ENCODE measurements at places on chromosomes 7 and 10.

GRCh38 chr10:8444630-8445029, 390.1 kb downstream of the GATA3 start:
- DNase-seq = no peak

GRCh38 chr10:3671386-3671955, 113.5 kb downstream of the KLF6 start:
- no peak for DNase-seq

- peak; percentile 28 for DNase-seq
Observed at GRCh38 chr10:47336387-47337134, 11.6 kb upstream of the RBP3 start.

- DNase-seq = no peak
Observed at GRCh38 chr7:135232720-135233119, 918 bp upstream of the STRA8 start.

DNA sequence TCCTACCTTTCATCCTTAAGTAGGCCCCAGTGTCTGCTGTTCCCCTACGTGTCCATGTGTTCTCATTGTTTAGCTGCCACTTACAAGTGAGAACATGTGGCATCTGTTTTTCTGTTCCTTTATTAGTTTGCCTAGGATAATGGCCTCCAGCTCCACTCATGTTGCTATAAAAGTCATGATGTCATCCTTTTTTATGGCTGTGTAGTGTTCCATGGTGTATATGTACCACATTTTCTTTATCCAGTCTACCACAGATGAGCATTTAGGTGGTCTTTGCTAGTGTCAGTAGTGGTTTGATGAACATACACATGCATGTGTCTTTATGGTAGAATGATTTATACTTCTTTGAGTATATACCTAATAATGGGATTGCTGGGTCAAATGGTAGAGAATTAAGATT, 146.2 kb upstream of the SLC26A5 start:
- DNase-seq = no peak

- DNase-seq = no peak
Observed at GRCh38 chr10:70234668-70235447, 1.6 kb upstream of the PPA1 start.

All from SJSA1 (cell line).